ENCODE measurements at places on chromosomes 13 and 19.
A peak's percentile ranks its signal among the peaks of the same experiment; 100 is the strongest.

GRCh38 chr19:16417660-16418596, 53.8 kb downstream of the EPS15L1 start:
- DNase-seq = peak; percentile 72

GRCh38 chr13:102863590-102863989, 17.8 kb downstream of the ERCC5 start:
- no peak for DNase-seq

- DNase-seq = no peak
These were observed 73.2 kb upstream of the IPO5 start for GRCh38 chr13:97880311-97880675.

- no peak for DNase-seq
These were observed 32.8 kb upstream of the NDUFS7 start for GRCh38 chr19:1350867-1351266.

DNA sequence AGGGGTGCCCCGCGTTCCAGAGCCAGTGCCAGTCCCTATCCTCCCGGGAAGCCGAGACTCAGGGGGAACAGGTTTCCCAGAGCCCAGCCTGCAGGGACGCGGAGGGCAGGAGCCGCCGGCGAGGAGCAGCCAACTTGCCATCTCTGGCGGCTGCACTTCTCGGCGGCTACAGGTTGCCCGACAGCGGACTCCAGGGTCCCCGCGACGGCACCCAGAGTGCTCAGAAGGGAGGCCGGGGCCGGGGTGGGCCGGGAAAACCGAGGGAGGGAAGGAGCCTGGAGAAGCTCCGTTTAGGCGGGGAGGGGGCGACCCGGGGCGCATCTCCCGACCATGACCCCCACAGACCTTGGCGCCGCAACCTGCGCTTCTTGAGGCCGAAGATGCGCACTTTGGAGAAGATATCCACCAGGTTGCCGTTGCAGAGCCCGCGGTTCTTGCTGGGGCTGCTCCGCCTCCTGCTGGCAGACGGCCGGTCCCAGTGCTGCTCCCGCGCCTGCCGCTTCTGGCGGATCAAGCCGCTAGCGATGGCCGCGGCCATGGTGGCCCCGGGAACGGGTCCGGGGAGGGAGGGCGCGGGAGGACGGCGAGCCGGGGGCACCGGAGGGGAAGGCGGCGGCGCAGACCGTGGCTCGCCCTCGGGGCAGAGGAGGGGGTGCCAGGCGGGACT, 463.8 kb downstream of the ITGBL1 start:
- no peak for DNase-seq

- no peak for DNase-seq
These were observed 183.6 kb upstream of the EDNRB start for GRCh38 chr13:78102121-78102677.

DNA sequence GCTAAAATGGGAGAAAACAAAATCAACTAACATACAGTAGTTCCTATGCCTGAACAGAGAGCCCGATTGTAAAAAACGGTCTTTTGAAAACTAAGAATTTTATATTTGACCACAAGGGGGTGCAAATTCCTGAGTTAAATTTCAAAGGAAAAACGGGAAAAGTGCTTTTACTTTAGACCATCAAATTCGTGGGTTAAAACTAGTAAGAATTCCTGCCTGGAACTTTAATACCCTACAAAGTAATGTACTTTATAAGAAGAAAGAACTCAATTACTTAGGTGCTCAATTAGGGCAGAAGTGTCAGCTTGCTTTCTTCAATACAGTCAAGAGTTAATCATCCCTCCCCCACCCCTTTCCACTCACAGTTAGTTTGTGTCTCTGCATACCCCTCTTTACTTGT, 69.8 kb downstream of the KCNRG start:
- DNase-seq = no peak

- DNase-seq = no peak
These were observed 2.1 kb upstream of the GRWD1 start for GRCh38 chr19:48443731-48444128.

DNA sequence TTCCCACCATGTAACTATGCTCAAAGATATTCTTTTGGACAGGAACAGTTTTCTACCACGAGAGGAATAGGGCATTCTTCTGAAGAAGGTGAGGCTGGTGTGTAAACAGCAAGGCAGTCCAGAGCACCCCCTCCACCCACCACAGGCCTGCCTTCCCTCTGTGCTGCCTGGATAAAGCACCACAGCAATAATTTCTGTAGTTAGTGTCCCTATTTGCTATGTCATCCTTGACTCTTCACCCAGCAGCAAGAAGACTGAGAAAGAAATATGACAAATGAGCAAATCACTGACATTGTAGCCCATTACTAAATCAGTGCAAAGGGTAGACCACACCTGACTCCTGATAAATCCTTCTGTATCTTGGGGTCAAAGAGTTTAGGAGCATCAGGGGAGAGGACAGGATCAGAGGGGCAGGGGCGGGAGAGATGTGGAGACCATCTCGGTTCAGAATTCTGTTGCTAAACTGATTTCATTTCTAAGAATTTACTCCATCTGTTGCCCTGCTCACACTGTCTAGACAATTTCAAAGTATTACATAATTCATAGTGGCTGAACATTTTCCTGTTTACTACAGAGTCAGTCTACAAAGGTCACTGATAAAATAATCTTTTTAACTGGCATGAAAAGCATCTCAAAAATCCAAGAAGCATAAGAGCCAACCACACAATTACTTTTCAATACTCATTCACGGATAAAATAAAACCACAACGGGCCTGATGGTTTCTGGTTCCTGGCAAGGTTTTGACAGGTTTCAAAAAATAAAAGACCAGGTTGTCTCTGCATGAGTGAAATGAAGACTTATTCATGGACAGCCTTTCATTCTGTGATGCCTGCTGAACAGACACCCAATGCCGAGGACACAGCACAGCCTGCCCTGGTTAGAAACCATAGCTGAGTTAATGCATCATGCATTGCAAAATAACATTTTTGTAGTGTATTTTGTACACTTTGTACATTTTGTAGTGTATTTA, 88.4 kb upstream of the IRS2 start:
- no peak for DNase-seq

GRCh38 chr19:1985588-1986356, 29.7 kb downstream of the BTBD2 start:
- no peak for DNase-seq

DNA sequence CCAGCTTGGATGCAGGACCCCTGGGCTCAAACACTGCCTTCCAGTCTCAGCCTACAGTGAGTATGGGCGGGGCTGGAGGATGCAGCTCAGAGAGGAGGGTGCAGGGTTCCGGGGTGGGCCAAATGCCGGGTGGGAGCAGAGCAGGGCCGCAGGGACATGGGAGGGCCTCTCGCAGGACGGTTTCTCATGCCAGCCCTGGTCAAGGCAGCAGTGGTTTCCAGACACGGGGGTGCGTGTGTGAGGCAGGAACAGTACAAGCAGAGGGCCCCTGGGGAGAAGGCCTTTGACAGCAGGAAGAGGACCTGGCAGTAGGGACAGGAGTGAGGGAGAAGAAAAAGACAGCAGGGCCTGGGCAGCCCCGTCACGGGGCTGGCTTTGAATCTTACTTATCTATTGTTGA, 34.1 kb downstream of the CRTC1 start:
- no peak for DNase-seq

DNA sequence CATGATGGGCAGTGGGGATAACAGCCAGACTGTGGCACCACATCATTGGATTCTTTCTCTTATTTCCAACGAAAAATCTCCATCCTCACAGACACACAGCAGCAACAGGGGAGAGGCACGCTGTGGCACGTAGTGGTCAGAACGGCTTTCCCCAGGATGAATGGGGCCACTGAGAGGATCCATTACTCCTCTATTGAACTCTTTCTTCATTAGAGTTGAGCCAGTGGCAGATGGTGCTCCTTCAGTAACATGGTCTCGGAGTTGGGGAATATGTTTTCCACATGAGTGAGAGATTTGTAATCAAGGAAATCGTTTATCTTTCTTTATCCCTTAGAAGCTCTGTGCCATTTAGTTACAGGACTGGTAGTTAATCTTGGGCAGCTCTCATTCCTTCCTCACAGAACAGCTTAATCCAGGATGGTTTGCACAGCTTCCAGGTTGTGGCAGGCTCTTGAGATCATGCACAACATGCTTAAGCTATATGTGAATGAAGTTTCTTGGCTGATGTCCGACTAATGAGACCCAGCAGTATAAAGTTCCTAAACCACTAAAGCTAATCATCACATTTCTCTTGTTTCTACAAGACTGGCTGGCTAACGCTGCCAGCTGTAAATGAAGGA, 180.5 kb upstream of the SLC10A2 start:
- DNase-seq = no peak

- DNase-seq = no peak
These were observed 21.6 kb upstream of the MATK start for GRCh38 chr19:3807574-3808354.

GRCh38 chr19:14414926-14415690, 4.0 kb downstream of the DDX39A start:
- DNase-seq = no peak

GRCh38 chr13:93951108-93951507, 528.4 kb downstream of the DCT start:
- DNase-seq = no peak
